ENCODE measurements at places on chromosomes 12 and 14.
A peak's percentile ranks its signal among the peaks of the same experiment; 100 is the strongest.

GRCh38 chr14:27006570-27006969, 408.7 kb upstream of the NOVA1 start:
- no peak for DNase-seq

GRCh38 chr12:85733221-85733840, 102.9 kb downstream of the RASSF9 start:
- DNase-seq, result no peak

- no peak for DNase-seq
These were observed 66.3 kb downstream of the SCARB1 start for GRCh38 chr12:124797321-124797720.

DNA sequence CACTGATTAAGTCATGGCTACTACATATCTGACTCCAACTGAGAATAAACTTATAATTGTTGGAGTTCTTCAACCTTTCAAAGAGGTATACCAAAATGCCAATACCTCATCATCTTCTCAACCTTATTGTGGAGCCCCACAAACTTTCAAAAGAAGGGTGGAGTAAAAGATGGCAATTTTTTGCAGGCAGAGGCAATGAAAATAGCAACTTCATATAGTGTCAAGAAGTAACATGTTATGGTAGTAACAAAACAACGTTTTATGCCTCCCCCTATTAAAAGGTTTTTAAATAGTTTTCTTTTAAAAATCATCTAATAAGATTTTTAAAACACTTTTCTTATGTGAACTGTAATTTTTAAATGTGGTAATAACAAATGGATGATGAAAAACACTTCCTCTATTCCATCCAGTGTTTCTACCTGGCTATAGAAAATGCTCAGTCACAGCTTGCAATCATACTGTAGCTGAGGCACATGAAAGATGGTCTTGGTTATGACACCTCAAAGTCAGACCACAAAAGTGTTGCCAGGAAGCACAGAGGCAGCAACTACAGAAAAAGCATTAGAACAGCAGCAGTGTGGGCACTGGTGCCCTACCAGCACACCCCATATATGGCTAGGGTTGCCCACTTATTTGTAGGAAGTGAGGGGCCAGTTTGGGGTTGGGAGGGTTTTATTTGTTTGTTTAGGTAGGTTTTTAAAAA, 7.0 kb downstream of the PPP1R12A start:
- DNase-seq, result no peak

GRCh38 chr12:18861287-18861858, 123.5 kb downstream of the CAPZA3 start:
- DNase-seq, result no peak

GRCh38 chr12:113161415-113162016, 12.0 kb downstream of the CFAP73 start:
- no peak for DNase-seq

DNA sequence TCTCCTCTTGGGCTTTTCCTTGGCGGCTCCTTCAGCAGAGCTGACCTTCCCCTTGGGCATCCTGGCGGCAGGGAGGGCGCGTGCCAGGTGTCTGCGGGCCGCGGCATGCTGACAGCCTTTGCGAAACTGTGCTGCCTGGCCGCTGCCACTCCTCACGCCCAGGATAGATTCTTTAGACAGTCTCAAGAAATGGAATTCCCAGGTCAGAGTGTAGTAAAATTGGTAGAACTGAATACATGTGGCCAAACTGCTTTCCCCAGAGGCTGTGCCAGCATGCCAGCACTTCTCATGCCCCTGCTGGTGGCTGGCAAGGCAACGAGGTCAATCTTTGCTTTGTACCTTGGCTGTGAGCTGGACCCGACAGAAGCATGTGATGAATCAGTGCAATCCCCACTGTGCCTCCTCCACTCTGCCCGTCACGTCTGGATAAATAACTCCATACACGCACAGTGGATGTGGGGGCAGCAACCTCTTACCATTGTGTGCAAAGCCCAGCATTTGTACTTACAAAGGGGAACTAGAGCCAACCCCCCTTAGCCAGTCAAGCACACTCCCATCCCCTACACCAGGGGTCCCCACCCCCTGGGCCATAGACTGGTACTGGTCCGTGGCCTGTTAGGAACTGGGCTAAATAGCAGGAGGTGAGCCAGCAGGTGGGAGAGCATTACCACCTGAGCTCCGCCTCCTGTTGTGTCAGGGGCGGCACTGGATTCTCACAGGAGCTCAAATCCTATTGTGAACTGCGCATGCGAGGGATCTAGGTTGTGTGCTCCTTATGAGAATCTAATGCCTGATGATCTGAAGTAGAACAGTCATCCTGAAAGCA, 90.9 kb downstream of the ACTN1 start:
- DNase-seq, result no peak

GRCh38 chr12:67222302-67222701, 46.9 kb upstream of the CAND1 start:
- no peak for DNase-seq

- DNase-seq, result no peak
These were observed 3.3 kb upstream of the AEBP2 start for GRCh38 chr12:19435831-19436497.

GRCh38 chr12:68580911-68581310, 29.8 kb upstream of the RAP1B start:
- DNase-seq, result no peak

DNA sequence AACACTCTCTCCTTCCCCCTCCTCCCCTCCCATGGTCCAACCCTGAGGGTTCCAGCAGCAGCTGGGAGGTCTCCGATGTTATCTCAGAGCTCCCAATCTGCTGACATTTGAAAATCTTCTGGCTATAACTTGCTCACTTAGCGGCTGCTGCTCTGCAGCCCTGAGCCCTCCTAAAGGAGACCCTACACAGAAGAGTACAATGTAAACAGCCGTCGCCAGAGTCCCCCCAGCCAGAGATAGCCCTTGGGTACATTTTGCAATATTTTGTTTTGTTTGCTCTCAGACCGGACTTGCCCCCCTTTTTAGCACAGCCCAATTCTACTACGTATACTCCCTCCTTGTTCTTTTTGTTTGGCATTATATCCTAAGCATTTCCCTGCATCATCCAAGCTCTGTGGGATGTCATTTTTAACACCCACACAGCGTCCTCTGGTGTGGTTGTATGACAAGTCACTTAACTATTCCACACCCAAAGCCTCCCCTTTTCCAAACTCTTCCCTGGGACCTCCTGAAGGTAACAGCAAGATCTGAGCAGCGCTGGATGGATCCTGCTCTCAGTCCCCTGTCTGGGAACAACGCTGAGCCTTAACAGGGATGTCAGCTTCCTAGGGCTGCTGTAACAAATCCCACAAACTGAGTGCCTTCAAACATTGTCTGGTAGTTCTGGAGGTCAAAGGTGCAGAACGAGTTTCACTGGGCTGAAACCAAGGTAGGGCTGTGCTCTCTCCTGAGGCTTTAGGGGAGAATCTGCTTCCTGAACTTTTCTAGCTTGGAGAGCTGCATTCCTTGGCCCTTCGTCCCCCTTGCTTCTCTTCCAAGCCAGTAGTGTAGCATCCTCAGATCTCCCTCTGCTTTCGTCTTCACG, 25.3 kb upstream of the TCL1B start:
- DNase-seq, result no peak

GRCh38 chr14:81509838-81510452, 23.7 kb downstream of the SEL1L start:
- DNase-seq, result no peak

DNA sequence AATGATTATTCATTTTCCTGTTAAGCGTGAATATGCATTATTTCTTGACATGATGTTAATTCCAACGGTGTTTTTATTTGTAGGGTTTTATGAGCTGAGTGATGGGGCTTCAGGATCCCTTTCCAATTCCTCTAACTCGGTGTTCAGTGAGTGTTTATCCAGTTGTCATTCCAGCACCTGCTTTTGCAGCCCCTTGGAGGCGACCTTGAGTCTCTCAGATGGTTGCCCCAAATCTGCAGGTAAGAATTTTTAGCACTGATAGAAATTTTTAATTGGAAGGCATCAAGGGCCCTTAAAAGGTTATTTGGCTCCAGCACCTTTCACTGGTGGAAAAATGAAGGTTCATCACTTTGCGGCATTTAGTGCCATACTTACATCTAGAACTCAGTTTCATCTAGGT, 3.7 kb downstream of the DACT1 start:
- DNase-seq, result no peak

DNA sequence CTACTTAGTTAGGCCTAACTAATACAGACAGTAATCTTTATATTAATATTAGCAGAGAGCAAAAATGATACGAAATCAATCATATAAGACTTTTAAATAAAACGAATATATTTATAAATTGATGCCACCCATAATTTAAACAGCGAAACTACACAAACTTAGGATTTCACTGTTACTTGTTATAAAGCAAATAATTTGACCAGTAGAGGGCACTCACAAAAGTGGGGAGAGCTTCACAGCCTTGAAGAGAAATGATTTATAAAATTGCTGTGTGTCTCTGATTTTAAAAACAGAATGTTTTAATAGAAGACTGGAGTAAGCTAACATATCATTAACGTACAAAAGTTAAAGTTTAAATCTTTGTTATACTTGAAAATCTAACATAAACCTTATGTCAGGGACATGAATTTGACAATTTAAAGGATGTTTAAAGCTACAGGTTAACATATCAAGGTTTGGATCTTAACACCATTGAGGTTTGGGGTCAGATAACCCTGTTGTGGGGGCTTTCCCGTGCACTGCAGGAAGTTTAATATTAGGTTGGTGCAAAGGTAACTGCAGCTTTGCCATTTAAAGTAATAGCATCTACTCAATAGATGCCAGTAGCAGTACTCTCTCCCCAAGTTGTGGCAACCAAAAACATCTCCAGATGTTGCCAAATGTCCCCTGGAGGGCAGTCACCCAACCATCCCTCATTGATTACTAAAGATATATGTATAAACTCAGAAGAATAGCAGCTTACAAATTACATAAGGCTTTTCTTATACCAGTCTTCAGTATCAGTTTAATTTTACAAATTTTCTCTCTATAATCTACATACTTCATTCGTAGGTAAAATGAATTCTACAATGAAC, 9.3 kb downstream of the KRAS start:
- peak; percentile 32 for DNase-seq

- DNase-seq, result no peak
These were observed 13.9 kb downstream of the OR6C74 start for GRCh38 chr12:55258303-55258702.

DNA sequence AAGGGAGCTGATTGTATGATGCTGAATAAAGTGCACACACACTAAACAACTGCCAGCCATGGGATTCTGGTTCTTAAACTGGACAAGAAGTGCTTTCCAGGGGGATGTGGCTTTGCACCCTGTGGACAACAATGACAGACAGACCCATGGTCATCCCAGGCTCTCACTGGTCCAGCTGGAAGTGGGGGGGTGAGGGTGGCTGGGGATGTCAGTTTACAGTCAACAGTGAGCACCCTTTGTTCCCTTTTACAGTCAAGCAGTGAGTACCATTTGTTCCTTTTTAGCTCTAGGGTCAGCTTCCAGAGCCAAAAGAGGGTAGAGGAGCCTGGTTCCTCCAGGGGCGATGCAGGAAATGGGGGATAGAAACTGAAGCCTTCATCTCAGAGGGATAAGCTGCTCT, 100.7 kb downstream of the SMOC1 start:
- no peak for DNase-seq

DNA sequence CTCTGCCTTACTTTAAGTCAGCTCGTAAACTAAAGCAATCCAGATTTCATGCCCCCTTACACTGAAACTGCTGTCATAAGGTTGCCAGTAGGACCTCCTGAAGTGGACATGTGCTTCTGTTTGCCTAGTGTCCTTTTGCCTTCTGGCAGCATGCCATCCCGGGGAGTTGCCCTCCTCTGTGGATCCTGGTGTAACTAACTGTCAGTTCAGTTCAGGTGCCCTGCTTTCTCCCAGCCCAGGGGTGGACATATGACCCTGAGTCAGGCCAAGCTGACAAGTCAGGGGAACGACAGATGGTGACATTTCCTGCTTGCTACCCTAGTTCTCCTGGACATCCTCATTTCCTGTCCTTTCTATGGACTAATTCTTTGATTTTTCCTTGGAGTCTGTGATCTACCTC, 25.6 kb downstream of the AKAP6 start:
- DNase-seq, result no peak

DNA sequence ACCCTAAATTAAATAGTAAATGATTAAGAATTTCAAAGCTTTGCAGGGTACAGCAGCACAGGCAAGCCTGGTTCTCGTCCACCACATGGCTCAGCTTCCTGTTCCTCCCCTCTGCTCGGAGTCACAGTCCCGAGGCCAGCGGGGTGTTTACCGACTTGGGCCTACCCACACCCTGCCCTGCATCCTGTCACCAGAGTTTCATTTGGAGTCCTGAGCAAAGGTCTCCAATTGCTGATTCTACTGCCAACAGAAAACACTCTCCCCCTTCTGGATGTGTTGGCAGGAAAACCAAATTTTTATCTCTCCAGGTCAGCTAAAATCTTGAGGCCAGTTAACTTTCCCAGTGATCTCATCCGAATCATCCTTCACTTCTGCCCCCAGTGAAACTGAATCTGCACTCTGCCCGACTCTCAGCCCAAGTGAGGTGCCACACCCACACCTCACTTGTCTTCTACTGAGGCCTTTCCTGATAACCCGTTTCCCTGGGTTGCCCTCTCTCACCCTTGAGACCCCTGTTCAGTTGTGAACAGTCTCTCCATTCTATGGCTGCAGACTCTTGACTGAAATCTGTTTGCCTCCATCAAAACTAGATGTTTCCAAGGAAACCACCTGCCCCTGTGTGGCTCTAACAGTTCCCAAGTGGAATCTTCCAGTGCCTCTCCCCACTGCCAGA, 71.2 kb downstream of the VCPKMT start:
- DNase-seq, result no peak

DNA sequence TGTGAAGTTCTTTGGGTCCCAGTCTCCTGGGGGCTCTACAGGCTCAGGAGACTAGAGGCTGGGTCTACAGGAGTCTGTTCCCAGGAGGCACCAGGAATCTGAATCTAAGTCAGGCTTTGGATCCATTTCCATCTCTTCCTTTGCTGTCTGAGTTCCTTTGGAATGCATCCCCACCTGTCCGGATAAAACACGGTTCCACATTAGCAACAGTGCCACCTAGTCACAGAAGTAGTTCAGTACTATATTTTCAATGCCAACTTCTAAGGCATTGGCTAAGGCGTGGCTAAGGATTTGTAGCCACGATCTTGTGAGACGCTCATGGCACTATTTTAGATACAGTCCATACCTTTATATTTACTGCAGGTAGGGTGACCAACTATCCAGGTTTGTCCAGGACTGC, 15.1 kb downstream of the ZC2HC1C start:
- no peak for DNase-seq

DNA sequence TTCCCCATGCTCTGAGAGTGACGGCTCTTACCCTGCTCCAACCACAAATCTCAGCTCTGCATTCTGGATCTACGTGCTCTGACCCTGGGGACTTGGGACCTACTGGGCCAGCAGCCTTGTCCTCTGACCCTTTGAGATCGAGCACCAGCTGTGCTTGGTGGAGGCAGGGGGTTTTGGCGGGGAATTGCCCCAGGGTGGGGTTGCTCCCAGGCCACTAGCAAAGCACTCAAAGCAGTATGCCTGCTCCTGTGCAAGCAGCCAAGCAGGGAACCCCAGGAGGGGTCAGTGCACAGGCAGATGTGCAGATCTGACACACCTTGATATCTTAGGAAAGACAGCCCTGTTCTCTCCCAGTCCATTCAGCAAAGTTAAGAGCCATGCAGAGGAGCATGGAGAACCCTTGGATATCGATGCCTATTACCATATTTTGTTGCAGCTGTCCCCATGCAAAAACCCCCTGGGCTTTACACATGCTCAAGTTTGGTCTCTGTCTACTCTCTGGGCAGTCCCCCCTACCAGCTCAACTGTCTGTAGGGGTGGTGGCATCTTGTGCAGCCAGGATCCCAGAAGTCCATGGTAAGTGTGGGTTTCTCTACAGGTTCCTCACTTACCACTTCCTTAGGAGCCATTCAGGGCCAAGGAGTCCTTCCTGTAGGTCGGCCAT, 319.0 kb downstream of the TMTC2 start:
- no peak for DNase-seq

GRCh38 chr12:94074216-94074979, 74.0 kb upstream of the PLXNC1 start:
- DNase-seq, result no peak

All from fibroblast of skin of left quadriceps (primary cell).